H9 (cell line): ENCODE measurements at places on chromosomes 1 and 21. TPM values are rescaled to one million over a fixed set of nuclear protein-coding genes. Genes with fewer than 3 reads are reported as not detected.
A peak's percentile ranks its signal among the peaks of the same experiment; 100 is the strongest.

- no peak for DNase-seq
- H3K36me3 ChIP-seq, result no peaks in the 10 kb centered on the region
- no peak overlapping the region for H3K4me3 ChIP-seq
- H3K4me1 ChIP-seq, result no peaks in the 10 kb centered on the region
- H3K27me3 ChIP-seq, result no peaks in the 10 kb centered on the region
These were observed 1363.2 kb upstream of the ADGRL4 start for GRCh38 chr1:80369780-80370179.

DNA sequence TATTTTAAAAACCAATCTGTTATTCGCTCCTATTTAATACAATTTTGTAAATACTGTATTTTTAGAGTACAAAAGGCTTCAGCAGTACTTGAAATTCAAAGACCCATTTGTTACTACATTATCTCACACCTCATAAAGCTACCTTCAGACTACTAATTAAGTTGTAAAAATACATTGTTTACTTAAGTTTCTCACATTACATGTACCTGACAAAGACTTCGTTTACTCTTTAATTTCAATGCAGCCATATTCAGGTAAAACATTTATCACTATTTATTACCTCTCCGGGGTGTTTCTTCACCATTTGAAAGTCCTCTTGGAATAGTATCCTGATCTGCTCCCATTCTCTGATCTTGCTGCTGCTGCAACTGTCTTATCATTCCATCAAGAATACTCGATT is 55.2 kb downstream of the BRWD1 start:
- H3K4me3 ChIP-seq, result no peak overlapping the region
- H3K27me3 ChIP-seq, result no peaks in the 10 kb centered on the region
- no peak for DNase-seq

DNA sequence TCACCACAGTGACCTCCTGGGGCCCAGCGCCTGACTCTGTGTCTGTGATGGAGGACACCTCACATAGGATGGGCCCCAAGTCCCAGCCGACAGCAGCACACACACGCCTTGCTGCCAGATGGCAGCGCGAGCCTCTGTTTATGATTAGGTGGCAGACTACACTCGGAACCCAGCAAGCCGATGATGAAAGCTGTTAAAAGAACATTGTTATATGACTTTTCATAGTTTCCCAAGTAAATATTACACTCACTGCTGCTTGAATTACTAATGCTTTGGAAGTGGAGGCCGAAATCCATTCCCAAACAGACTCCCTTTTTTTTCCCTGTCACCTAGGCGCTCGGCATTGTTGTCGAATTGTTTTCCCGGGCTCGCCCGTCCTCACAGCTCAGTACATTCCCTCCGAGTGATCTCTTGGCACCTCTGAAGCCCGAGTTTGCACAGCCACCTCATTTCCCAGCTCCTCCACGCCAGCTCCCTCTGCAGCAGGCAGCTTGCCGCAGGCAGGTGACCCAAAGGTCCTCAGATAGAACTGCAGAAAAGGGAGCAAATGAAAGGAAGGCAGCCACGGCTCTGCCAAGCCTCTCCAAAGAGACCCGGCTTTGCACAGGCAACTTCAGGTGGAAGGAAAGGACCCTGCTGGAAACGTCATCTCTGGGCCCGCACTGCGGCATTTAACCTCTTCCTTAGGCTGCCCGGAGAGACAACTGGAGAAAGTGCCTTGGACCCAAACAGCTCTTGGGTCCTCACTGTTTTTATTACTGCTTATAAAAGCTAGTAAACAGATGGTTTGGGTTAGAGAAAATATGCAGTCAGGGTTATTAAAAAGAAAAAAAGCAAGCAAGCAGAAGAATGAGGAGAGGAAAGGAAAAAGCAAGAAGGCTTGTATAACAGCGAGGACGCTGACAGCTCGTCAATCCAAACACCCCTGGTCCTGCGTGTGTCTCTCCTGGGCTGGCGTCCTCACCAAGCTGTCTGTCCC is 72.2 kb upstream of the SLC25A33 start:
- no peaks in the 10 kb centered on the region; the same call in 1 of the 2 replicates for H3K27me3 ChIP-seq
- DNase-seq, result no peak
- no peak overlapping the region for H3K4me3 ChIP-seq
- H3K27ac ChIP-seq, result no peak overlapping the region
- H3K36me3 ChIP-seq, result no peaks in the 10 kb centered on the region

DNA sequence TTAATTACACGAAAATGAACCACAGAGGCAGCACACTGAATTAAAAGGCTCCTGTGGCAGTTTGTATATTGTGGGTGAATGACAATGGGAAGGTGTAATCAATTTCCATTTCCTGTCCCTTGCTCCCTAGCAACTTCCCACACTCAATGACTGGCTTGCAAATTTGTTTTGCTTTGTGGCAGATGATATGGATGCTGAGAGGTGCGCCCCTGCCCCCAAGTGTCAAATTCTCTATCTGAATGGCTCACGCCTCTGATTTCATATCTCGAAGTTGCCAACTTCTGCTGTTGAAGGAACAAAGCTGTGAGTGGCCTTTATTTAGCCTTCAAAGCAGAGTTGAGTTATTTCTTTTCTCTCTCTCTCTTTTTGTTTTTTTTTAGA is 86.0 kb downstream of the FOXD2 start:
- H3K27ac ChIP-seq, result no peak overlapping the region
- no peak for DNase-seq
- no peaks in the 10 kb centered on the region; the same call in 1 of the 2 replicates for H3K27me3 ChIP-seq
- H3K36me3 ChIP-seq, result no peaks in the 10 kb centered on the region
- H3K4me3 ChIP-seq, result no peak overlapping the region

DNA sequence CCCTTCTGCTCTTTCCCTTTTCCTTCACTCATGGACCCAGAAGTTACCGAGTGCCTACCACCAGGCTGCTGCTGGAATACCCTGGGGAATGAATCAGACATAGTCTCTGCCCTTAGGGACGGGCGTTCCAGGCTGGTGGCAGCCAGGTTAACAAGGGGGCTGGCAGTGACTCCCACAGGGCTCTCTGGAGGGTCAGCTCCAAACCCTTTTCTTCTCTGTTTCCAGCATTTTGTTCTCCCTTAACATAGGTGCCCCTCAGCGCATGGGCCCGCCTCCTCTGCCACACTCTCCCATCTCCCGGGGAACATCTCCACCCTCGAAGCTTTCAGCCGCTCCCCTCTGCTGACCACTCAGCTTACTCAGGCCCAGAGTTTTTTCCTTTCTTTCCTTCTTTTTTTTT is 62.9 kb upstream of the LRP8 start:
- H3K27me3 ChIP-seq, result no peaks in the 10 kb centered on the region; the same call in 1 of the 2 replicates
- no peaks in the 10 kb centered on the region for H3K36me3 ChIP-seq
- H3K4me3 ChIP-seq, result no peak overlapping the region
- peaks cover under 1% of the 10 kb centered on the region; the same call in 1 of the 2 replicates for H3K4me1 ChIP-seq

DNA sequence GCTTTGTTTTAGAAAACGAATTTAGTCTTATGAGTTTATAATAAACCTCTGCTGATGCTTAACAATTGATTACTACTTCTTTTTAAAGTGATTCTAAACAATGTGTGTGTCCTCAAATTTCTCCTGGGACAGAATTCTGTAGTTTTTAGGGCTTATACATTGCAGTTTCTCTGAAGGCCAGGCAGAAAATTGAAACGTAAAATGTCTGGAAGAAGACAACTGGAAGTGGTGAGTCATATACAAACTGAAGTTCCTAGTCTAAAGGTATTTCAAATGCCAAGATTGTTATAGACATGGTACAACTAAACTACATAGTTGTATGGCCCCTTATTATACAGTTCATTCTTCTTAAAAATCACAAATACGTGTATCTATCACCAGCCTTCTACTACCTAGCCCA is 30.5 kb upstream of the RC3H1 start:
- H3K4me1 ChIP-seq, result no peaks in the 10 kb centered on the region

- no peak overlapping the region for H3K4me3 ChIP-seq
- H3K27me3 ChIP-seq, result no peaks in the 10 kb centered on the region
- peaks cover 14% of the 10 kb centered on the region for H3K4me1 ChIP-seq
These were observed 7.9 kb upstream of the SRP9 start for GRCh38 chr1:225769687-225770086.

GRCh38 chr1:2630498-2631135 is 2.2 kb downstream of the MMEL1 start:
- no peak overlapping the region for H3K27ac ChIP-seq
- peaks cover 22% of the 10 kb centered on the region; the same call in 1 of the 2 replicates for H3K27me3 ChIP-seq
- no peak for DNase-seq
- no peaks in the 10 kb centered on the region for H3K36me3 ChIP-seq
- H3K4me1 ChIP-seq, result no peaks in the 10 kb centered on the region

DNA sequence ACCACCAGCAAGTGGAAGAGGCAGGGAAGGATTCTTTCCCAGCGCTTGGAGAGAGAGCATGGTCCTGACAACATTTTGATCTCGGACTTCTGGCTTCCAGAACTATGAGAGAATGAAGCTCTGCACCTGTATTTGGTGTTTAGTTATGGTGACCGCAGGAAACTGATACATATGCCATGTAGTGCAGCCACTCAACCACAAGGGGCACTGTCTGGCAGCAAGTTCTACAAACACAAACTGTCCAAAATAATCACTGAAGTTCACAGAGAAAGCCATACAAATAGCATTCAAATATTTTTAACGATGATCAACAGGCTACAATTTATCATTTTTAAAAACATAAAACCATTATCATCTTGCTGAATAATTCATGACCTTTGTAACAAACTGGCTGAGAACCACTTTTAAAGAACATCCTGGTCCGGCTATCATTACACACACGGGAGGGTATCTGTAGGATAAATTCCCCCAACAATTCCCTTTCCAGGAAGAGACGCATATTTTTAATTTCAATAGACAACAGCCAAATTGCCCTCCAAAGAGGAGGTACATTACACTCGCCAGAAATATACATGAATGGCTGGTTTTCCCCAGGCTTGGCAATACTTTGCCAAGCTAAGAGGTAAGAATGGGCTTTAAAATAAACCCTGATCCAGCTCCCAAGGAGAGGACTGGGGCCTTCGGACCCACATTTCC is 9.2 kb upstream of the CBR3 start:
- H3K4me1 ChIP-seq, result peaks cover 3% of the 10 kb centered on the region; the same call in 1 of the 2 replicates
- no peak for DNase-seq

- DNase-seq, result no peak
- no peak overlapping the region for H3K27ac ChIP-seq
- H3K36me3 ChIP-seq, result no peaks in the 10 kb centered on the region
- H3K4me1 ChIP-seq, result no peaks in the 10 kb centered on the region; the same call in 1 of the 2 replicates
- H3K27me3 ChIP-seq, result no peaks in the 10 kb centered on the region
These were observed 176.1 kb downstream of the CACNA1E start for GRCh38 chr1:181659321-181659957.

DNA sequence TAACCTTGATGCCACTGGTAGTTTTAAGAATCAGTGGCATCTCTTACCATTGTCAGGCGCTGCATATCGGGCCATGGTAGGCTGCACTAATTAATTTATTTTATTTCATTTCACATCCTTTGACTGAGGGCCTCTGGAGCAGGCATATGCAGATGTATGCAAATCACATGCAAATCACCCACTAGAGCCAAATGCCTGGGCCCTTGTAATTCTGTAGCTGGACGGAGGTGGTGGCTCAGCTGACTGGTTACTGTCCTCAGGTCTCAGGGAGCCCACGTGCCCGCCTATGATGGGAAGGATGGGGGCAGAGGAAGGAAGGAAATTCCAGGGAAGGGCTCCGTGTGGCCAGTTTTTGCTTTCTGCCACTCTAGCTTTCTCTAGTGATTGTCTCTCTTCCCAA is 122.7 kb downstream of the IGSF21 start:
- peaks cover 21% of the 10 kb centered on the region for H3K36me3 ChIP-seq
- H3K27me3 ChIP-seq, result no peaks in the 10 kb centered on the region
- no peak overlapping the region for H3K4me3 ChIP-seq
- peaks cover 14% of the 10 kb centered on the region; the same call in 1 of the 2 replicates for H3K4me1 ChIP-seq
- no peak for DNase-seq

GRCh38 chr1:5645135-5645399 is 347.2 kb downstream of the NPHP4 start:
- no peaks in the 10 kb centered on the region; the same call in 2 of the 3 replicates for H3K36me3 ChIP-seq
- H3K27ac ChIP-seq, result no peak overlapping the region
- H3K4me3 ChIP-seq, result no peak overlapping the region
- H3K4me1 ChIP-seq, result no peaks in the 10 kb centered on the region
- H3K27me3 ChIP-seq, result no peaks in the 10 kb centered on the region
- DNase-seq, result peak; percentile 14

- no peak overlapping the region for H3K4me3 ChIP-seq
- no peak overlapping the region for H3K27ac ChIP-seq
- no peaks in the 10 kb centered on the region for H3K27me3 ChIP-seq
These were observed 155.4 kb downstream of the PGBD5 start for GRCh38 chr1:230270559-230271281.

ANGEL2 gene
- total RNA-seq, result 42.4 and 47.8 TPM in 2 replicates

PCBP3 gene
- 10.8 and 10.9 TPM in 2 replicates for total RNA-seq

LIN28A gene
- 1,267 and 1,289 TPM in 2 replicates for total RNA-seq

RPE65 gene
- total RNA-seq, result not detected in 2 replicates

NBPF4 gene
- total RNA-seq, result not detected in 2 replicates

HENMT1 gene
- total RNA-seq, result 6.2 and 6.6 TPM in 2 replicates

S100A7 gene
- not detected in 2 replicates for total RNA-seq
